ENCODE measurements at places on chromosomes 4 and X. TPM values are rescaled to one million over a fixed set of nuclear protein-coding genes. Genes with fewer than 3 reads are reported as not detected.

- H3K27ac ChIP-seq = no peak overlapping the region
- DNase-seq = no peak
- no peak overlapping the region for H3K4me3 ChIP-seq
- H3K27me3 ChIP-seq = no peaks in the 10 kb centered on the region
- no peaks in the 10 kb centered on the region for H3K4me1 ChIP-seq
Observed at GRCh38 chr4:101914761-101915160, 124.2 kb downstream of the BANK1 start.

SUPT20HL2 gene
- 3.2 TPM for total RNA-seq

DNA sequence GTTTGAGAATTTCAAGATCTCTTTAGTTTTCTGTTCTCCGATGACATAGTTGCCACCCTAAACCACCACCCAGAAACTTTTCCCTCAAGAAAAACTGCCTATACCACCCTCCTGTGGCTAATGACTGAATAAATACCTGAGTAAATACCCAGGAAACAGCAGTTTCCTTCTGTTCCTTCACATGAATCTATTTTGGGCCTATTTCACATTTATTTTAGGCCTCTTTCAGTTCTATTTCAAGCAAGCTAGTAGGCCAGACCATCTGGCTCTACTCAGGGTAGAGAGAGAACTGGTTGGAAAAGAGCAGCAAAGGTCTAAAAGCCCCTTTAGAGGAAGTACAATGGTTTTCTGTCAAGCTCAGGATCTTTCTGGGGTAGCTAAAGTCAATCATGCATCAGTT lies 23.4 kb downstream of the ARHGEF9 start:
- H3K4me1 ChIP-seq = no peaks in the 10 kb centered on the region
- H3K4me3 ChIP-seq = no peak overlapping the region
- DNase-seq = no peak
- H3K27me3 ChIP-seq = no peaks in the 10 kb centered on the region
- no peaks in the 10 kb centered on the region for H3K36me3 ChIP-seq

DNA sequence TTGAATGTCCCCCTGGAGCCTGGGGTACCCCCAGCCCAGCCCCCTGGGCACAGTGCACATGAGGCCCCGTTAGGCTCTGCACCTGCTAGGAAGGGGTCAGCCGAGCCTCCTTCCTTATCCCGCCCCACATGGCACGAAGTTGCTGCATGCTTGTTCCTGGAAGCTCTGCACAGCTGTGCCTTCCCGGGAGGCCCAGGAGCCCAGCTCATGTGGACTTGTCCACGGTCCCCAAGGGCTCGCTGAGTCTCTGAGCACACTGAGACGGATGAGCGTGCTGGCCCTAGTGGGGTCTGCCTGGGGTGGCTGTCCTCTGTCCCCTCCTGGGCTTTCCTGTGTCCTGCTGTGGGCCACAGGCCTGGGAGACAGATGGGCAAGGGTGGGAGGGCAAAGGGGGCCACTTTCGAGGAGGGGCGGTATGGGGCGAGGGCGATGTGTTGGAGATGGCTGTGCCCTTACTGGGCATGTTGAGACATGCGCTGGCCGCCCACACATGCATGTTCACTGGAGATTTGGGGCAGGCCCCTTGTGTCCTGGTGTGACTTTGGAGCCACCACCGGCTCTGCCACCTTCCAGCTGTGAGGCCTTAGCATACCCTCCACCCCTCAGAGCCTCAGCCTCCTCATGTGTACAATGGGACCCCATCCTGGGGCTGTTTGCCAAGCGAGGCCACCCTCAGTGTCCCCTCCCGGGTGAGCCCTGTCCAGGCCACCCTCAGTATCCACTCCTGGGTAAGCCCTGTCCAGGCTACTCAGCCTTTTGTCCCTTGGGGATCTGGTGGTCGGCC lies 237.6 kb downstream of the AFAP1 start:
- no peaks in the 10 kb centered on the region for H3K4me1 ChIP-seq
- H3K36me3 ChIP-seq = no peaks in the 10 kb centered on the region
- no peaks in the 10 kb centered on the region for H3K27me3 ChIP-seq
- H3K4me3 ChIP-seq = no peak overlapping the region
- H3K27ac ChIP-seq = no peak overlapping the region

- H3K4me1 ChIP-seq = no peaks in the 10 kb centered on the region
- no peak for DNase-seq
- H3K27ac ChIP-seq = no peak overlapping the region
- H3K36me3 ChIP-seq = no peaks in the 10 kb centered on the region
- H3K4me3 ChIP-seq = no peak overlapping the region
Observed at GRCh38 chr4:90030202-90030601, 97.0 kb upstream of the CCSER1 start.

DNA sequence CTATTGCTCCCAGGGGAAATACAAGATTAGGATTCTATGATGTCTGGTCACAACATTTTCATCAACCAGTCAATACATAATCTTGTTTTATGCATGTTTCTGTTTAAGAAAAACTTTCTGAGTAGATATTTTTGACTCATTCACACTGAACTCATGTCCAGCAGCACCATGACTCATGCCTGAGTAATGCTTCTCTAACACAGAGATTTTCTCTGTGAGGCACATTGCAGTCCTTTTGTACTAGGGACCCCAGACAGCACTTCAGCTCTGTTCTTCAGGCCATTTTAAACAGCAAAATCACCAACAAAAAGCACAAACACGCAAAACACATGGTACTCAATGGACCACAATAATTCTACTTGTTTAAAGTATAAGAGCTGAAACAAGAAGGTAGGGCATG lies 83.6 kb downstream of the MXRA5 start:
- no peak overlapping the region for H3K4me3 ChIP-seq
- no peaks in the 10 kb centered on the region for H3K27me3 ChIP-seq
- no peaks in the 10 kb centered on the region for H3K4me1 ChIP-seq
- no peaks in the 10 kb centered on the region for H3K36me3 ChIP-seq

TRPC5OS gene
- total RNA-seq = not detected

GRCh38 chrX:12423346-12423745 lies 285.1 kb downstream of the FRMPD4 start:
- no peaks in the 10 kb centered on the region for H3K27me3 ChIP-seq
- H3K36me3 ChIP-seq = no peaks in the 10 kb centered on the region
- no peak overlapping the region for H3K27ac ChIP-seq
- no peaks in the 10 kb centered on the region for H3K4me1 ChIP-seq
- H3K4me3 ChIP-seq = no peak overlapping the region

DNA sequence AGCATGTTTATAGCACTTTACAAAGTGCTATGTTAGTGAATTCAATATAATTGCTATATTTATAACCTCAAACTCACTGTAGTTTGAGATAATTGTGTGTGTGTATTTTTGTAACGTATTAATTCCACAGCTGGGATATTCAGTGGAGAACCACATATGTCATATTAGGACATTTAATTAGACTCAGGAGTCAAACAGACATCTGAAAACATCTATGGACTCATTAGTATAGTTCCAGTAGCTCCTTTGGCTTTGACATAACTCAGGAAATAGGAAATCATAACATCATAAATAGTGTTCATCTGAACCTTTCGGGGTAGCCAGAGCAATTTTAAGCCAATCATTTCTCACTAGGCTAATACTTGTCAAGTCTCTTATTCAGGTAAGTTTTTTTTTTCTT lies 38.8 kb downstream of the NAA11 start:
- no peak for DNase-seq
- H3K4me3 ChIP-seq = no peak overlapping the region
- no peaks in the 10 kb centered on the region for H3K4me1 ChIP-seq
- no peaks in the 10 kb centered on the region for H3K36me3 ChIP-seq
- H3K27me3 ChIP-seq = no peaks in the 10 kb centered on the region

MECP2 gene
- 65.7 TPM for total RNA-seq

STAG2 gene
- total RNA-seq = 22.7 TPM

DNA sequence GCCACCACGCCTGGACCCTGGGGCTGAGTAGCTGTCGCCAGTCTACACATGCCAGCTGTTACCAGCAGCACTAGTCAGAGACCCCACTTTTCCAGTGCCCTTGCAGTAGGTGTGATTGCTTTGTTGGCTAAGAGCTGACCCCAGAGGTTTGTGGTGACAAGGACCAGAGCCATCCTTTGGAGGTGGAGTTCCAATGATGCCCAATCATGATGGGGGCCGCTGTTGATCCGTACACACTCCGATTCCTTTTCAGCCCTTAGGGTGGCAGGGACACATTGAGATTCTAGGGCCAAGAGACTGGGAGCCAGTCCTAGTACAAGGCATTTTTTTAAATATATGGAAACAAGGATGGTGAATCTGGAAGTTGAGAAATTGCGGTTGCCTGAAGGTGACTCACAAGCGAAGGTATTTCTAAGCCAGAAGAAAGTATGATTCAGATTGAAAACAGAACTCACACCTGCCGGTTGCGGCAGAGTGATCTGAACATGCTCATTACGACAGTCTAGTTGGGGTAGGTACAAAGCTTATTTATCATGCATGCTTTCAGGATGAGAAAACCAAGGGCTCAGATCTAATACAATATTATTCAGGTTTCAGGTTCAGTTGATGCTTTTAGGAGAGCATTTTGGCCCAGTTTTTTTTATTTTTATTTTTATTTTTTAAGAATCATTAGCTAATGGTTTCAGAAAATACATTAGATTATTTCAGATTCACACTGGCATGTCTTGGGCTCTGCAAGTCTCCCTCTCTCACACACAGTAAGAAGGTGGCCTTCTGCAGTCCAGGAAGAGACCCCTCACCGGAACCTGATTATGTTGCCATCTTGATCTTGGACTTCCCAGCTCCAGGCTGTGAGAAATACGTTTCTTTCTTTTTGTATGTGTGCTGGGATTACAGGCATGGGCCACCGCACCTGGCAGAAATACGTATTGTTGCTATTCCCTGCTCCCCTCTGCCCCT lies 43.4 kb downstream of the SHROOM2 start:
- no peaks in the 10 kb centered on the region for H3K36me3 ChIP-seq
- no peaks in the 10 kb centered on the region for H3K4me1 ChIP-seq
- no peaks in the 10 kb centered on the region for H3K27me3 ChIP-seq
- no peak overlapping the region for H3K27ac ChIP-seq

PCDH19 gene
- total RNA-seq = 11.0 TPM

GLRA3 gene
- total RNA-seq = not detected

GRCh38 chr4:1367230-1367935 lies 20.4 kb downstream of the UVSSA start:
- no peak overlapping the region for H3K27ac ChIP-seq
- H3K36me3 ChIP-seq = peaks cover 7% of the 10 kb centered on the region
- DNase-seq = no peak
- no peaks in the 10 kb centered on the region for H3K4me1 ChIP-seq
- no peak overlapping the region for H3K4me3 ChIP-seq
- H3K27me3 ChIP-seq = no peaks in the 10 kb centered on the region

SCARB2 gene
- total RNA-seq = 94.1 TPM

GRCh38 chr4:121764702-121765367 lies at the start of gene SMIM43:
Gene SMIM43, minus strand, starts transcription at chr4:121765164. Its CDS starts 59 bp downstream, at chr4:121765105.
- no peak within 1 kb of the TSS for H3K27ac ChIP-seq
- H3K4me3 ChIP-seq = peak within 1 kb of the TSS; percentile 35
- H3K4me1 ChIP-seq = no peaks in the 10 kb centered on the region
- no peaks in the 10 kb centered on the region for H3K27me3 ChIP-seq

UGT2B11 gene
- total RNA-seq = not detected

RTL5 gene
- total RNA-seq = 17.1 TPM
